ENCODE measurements at places on chromosomes 3 and 15.
A peak's percentile ranks its signal among the peaks of the same experiment; 100 is the strongest.

GRCh38 chr3:32937331-32937730, 14.1 kb upstream of the CCR4 start:
- ATAC-seq: peak; percentile 38

DNA sequence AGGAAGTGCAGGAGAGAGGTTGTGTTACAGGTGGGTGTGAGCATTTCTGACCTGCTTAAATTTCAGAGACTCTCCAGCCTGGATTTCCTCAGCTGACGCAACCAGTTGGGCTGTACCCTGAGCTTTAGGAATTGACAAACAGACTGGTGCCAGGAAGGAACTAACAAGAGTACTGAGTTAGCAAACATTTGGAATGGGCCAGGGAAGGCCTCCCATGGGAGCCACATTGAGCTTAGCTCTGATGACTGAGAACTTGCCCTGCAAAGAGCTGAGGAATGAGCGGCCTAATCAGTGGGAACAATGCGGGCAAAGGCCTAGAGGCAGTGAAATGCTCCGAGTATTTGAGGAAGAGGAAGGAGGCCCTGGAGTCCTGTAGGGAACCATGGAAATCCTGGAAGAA, 254.2 kb downstream of the FEZF2 start:
- ATAC-seq: no peak

DNA sequence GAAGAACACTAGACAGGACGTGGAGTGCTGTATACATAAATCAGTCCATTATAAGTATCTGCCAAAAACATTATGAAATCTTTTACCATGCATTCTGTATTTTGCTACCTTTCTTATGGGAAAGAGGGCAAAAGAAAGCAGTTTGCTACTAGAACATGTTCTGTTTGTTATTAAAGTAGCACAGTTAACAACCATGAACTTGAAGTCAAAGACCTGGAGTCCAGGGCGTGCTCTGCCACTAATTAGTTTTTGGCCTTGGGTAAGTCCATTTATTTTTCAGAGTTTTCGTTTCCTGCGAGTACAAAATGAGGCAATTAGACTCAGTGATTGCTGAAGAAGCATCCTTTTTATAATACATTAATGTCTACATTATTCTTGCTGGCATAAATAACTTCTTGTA, 143.3 kb upstream of the AGTR1 start:
- no peak for ATAC-seq

GRCh38 chr15:91733661-91734060, 119.8 kb upstream of the SLCO3A1 start:
- ATAC-seq: no peak

DNA sequence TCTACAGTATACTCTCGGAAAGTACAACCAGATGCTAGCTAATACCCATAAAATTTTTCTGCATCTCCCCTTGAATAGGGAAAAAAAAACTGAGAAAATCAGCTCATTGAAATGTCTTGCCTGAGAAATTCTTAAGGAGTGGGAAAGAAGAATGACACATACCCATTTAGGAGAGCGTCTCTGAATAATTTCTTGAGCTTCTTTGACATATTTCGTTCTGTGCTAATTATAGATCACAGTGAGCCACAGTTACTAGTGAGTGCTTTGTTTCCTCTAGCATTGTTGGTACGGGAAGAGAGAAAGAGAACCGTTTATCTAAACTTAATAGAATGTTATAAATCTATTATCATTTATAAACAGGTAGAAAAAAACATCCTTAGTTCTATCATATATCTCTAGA, 588.4 kb downstream of the UNC13C start:
- ATAC-seq: no peak

DNA sequence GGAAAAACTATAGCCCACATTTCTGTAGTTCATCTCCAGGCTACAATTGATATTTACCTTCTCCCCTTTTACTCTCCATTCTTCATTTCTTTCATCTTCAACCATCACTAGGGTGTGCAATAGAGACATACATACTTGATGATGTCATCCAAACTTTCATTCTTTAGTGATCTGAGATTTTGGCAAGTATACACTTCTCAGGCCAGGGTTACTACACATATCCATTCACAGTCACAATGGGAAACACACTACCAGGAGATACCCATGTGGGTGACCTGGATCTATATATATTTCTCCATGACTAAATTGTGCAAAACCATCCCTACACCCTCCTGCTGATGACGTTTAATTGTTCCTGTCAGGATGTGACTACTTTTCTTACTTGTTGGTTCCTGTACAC, 769.5 kb upstream of the DPPA4 start:
- no peak for ATAC-seq

DNA sequence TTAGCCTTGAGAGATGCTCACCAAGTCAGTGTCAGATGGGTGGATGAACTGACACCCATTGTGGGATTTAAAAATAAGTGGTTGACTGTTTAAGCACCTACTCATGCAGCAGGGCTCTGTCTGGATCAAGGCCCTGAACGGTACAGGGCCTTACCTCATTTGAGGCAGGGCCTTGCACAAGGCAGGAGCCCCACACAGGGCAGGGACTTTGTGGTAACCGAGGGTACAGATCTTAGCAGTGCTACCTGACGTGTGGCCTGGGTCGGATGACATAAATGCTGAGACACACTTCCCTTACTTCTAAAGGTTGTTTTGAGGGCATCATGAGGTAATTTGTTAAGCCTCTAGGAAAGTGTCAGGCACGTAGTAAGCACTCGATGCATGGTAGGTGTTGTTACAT, 59.5 kb upstream of the PLXNA1 start:
- no peak for ATAC-seq

GRCh38 chr3:54964081-54964480, 36.2 kb upstream of the LRTM1 start:
- ATAC-seq: no peak

DNA sequence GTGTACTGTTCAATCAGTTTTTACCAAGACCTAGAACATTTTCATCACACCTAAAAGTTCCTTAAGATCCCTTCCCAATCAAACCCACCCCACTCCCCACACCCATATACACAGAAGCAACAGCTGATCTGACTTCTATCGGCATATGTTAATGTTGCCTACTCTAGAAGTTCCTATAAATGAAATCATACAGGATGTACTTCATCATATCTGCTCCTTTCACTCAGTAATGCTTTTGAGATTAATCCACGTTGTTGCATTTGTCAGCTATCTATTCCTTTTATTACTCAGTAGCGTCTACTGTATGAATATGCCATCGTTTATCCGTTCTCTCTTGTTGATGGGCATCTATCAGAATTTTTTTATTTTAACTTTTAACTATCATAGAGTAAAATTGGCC, 14.3 kb upstream of the FILIP1L start:
- no peak for ATAC-seq

GRCh38 chr15:26038693-26039092, 175.6 kb upstream of the ATP10A start:
- ATAC-seq: no peak

- ATAC-seq: peak; percentile 55
Observed at GRCh38 chr3:8739757-8740504, 6.3 kb downstream of the CAV3 start.

- peak; percentile 13 for ATAC-seq
Observed at GRCh38 chr3:184175981-184176376, 1.3 kb downstream of the AP2M1 start.

DNA sequence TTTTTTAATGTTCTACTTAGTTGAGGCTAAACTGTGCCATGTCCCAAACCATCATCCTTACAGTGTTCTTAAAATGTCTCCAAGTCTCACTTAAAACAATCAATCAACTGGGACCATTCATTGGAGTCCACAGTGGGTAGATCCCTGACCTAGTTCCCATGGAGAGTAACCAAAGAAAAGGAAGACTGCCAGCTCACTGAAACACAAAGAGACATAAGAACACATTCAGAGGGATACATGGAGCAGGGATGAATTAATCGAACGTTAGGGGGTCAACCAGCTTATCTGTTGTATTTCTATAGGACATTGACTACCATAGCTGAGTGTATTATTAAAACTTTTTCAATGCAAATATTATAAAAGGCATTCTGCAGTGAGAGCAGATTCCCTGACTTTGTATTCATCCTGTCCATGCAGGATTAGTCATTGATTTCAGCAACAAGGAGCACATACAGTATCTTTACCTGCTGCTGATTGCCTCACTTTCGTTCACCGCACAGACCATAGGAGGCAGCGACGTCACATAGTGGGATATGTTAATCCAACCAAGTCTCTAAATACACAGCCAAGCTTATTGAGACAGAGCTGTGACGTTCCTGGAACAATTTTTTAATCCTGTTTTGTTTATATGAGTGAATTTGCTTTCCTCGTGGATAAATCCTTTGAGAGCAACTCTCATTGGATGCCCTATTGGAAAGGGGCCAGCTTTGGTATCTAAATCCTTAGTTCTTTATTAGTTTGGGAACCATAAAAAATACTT, 364.9 kb upstream of the RBMS3 start:
- peak; percentile 79 for ATAC-seq

- no peak for ATAC-seq
Observed at GRCh38 chr3:132703733-132704132, 18.5 kb downstream of the NPHP3 start.

DNA sequence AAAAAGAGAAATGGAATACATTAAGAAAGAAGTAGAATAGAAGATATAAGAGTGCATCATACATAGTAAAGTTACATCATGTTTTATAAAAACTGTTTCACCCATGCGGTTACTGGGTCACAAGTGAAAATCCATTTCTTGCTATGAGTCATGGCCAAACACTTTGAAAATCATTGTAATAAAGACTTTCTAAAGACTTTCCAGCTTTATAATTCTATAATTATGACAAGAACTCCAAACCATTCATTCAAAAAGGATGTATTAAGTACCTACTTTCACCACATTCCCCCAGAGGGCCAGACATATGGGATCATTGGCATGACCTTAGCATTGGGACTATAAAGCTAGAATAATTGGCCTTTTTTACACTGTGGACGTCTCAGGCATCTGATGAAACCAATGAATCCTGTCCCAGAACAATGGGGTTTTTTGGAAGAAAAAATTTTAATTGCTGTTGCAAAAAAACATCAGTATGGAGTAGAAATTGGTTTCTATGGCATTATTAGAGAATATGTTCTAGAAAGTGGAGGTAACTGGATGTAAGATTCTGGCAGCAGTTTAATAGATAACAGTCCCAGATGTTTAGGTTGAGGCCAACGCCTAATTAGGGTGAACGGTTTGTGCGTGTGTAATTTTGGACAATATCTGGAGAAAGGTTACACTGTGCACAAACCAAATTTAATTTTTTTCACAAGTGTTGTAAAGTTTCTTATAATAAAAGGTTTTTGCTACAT, 3.3 kb upstream of the SKIC8 start:
- peak; percentile 45 for ATAC-seq

GRCh38 chr3:61983479-61983878, 389.9 kb downstream of the FEZF2 start:
- no peak for ATAC-seq

GRCh38 chr3:21879184-21879886, 128.3 kb upstream of the ZNF385D start:
- ATAC-seq: no peak

GRCh38 chr15:72472992-72473610, 1.0 kb upstream of the ARIH1 start:
- no peak for ATAC-seq

DNA sequence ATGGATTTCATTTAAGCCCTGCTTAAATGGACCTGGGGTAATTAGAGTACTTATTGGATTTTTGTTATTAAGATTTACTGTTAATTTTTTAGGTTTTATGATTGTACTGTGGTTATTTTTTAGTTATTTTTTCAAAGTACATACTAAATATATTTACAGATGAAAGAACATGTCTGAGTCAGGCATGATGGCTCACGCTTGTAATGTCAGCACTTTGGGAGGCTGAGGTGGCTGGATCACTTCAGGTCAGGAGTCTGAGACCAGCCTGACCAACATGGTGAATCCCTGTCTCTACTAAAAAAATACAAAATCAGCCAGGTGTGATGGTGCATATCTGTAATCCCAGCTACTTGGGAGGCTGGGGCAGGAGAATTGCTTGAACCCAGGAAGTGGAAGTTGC, 16.2 kb upstream of the RPL24 start:
- no peak for ATAC-seq

- no peak for ATAC-seq
Observed at GRCh38 chr3:161343540-161343939, 27.8 kb downstream of the SPTSSB start.

DNA sequence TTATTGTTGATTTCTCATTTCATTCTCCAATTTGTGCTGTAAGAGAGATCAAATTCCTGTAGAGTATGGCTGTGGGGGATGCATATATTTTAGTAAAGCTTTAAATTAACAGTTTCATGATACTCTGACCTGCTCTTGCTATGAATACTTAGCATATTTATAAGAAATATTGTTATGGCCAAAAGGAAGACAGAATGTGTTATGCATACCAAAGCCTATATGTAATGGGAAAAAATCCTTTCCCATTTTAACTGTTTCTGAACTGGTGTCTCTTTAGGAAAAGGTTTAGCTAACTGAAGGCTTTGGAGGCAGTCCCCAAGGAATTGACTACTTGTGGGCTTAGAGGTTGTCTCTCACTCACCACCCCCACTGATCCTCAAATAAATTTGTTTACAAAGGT, 59.2 kb downstream of the CADPS start:
- ATAC-seq: peak; percentile 74

- no peak for ATAC-seq
Observed at GRCh38 chr15:100348578-100348977, 6.8 kb upstream of the ADAMTS17 start.

- no peak for ATAC-seq
Observed at GRCh38 chr3:105948101-105948500, 79.3 kb upstream of the CBLB start.

- ATAC-seq: no peak
Observed at GRCh38 chr3:196555295-196555694, 13.1 kb downstream of the WDR53 start.

DNA sequence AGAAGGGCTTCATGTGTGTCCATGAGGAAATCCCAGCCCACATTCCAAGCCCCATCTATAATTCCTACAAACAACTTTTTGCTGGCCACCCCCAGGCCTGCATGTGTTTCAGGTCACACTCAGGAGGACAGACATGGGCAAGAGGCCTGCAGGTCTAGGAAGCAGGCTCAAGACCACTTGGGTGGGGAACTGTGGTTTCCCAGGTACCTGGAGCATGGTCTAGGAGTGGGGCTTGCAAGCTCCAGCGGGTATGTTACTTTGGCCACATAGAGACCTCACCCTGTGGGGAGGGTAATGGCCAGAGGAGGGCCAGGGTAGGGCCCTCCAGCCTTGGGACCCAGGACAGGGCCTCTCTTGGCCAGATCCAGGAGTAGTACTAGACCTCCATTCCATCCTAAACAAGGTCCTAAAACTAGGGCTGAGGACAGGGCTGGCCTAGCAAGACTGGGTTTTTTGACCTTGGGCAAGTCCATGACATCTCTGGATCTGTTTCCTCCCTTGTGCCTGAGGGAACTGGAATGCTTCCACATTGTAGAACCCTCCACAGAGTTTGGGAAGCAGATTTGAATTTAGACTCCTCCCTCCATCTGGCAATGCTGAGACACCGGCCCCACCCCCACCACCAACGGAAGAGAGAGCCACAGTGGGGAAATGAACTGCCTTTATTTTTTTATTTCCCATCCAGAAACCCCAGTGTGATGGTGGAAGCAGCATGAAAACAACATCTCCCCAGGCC, 22.3 kb downstream of the EAF1 start:
- ATAC-seq: no peak

- ATAC-seq: no peak
Observed at GRCh38 chr3:112974894-112975293, at the start of gene CD200R1. Gene CD200R1 (minus strand): TSS chr3:112975103. CDS start chr3:112974857, 246 bp downstream.

GRCh38 chr15:82803793-82804574, 1.9 kb downstream of the FSD2 start:
- no peak for ATAC-seq
